ENCODE measurements at places on chromosomes 7 and 10. TPM values are rescaled to one million over a fixed set of nuclear protein-coding genes. Genes with fewer than 3 reads are reported as not detected.

DNA sequence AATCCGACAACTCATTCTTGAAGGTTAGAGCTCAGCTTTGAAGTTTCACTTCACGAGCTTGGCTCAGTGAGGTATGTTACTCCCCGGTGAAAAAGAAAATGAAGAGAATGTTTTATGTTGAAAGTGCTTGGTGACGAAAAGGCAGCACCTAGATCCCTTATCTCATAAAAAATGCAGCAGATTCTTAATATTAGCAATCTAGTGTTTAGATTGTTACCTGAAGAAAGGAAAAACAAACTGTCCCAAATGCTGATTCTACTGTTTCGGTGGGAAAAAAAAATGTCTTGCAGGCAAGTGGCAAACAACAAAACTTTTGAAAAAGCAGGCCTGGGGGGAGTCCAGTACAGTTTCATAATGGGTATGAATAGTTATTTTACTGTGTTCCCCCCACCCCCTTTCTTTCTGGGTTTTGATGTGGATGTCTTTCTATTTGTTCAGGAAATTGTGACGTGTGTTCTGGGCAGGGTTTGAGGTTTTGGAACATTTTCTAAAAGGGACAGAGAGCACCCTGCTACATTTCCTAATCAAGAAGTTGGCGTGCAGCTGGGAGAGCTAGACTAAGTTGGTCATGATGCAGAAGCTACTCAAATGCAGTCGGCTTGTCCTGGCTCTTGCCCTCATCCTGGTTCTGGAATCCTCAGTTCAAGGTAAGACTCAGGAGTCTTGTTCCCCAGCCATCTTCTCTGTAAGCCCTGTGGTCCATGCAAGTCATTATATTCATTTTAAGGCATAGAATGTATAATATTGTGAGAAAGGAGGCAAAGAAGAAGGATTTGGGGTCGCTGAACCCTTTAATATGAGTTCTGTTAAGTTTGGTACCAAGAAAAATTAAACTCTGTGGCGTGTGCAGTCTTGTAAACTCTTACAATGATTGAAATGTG lies at the start of gene SRGN:
TSS of gene SRGN (plus strand) at position 514 of the 881 bp plus-strand sequence. CDS start at position 569, 55 bp downstream.
- peak; percentile 30 for DNase-seq

- no peak for DNase-seq
Measured at GRCh38 chr7:76260171-76260703, 42.2 kb upstream of the HSPB1 start.

- DNase-seq = no peak
Measured at GRCh38 chr7:94382132-94382531, 12.6 kb upstream of the COL1A2 start.

COL13A1 gene
- total RNA-seq = 10.1 TPM

GRCh38 chr7:24939416-24939815 lies 40.6 kb downstream of the OSBPL3 start:
- DNase-seq = no peak

- no peak for DNase-seq
Measured at GRCh38 chr7:6022707-6023106, 8.5 kb upstream of the ANKRD61 start.

DNA sequence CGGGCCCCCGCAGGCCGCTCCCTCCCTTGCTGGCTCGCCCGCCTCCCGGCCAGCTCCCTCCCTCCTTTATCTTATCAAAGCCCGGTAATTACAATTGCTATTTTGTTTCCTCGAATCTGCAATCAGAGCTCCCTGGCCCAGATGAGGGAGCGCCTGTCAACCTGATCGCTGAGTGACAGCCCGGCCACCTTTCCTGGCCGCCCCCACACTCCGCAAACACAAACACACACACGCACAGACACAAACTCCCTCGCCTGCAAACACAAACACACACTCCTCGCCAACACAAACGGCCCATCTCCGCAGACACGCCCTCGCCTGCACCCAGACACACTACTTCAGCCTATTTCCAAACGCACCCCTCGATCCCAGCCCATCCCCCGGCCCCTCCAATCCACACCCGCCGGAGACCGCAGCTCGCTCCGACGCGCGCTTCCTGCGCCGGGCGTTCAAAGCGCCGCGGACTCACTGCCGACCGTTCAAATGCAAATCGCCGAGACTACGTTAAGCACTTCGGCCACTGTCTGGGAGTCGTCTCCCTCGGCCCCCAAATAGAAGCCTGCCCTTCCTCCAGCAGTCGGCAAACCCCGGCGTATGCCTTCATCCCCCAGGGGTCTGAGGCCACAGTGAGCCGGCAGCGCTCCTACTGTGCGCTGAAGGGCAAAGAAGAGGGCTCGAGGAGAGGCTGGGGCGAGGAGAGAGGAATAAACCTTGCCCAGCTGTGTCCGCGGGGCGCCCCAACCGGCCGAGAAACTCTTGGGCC lies 3.0 kb upstream of the FGF8 start:
- DNase-seq = no peak

ANKRD22 gene
- total RNA-seq = 14.9 TPM

GRCh38 chr10:29923416-29923965 lies 135.9 kb downstream of the JCAD start:
- no peak for DNase-seq

- no peak for DNase-seq
Measured at GRCh38 chr7:604001-604883, 84.6 kb upstream of the PDGFA start.

DNA sequence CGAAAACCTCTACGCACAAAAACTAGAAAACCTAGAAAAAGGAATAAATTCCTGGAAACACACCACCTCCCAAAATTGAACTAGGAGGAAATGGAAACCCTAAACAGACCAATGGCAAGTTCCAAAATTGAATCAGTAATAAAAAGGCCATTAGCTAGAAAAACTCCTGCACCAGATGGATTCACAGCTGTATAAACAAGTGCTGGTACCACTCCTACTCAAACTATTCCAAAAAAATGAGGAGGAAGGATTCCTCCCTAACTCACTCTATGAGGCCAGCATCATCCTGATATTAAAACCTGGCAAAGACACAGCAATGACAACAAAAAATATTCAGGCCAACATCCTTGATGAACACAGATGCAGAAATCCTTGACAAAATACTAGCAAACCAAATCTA lies 228.2 kb downstream of the CHRM2 start:
- DNase-seq = no peak

GRCh38 chr10:5291501-5292195 lies 73.1 kb upstream of the UCN3 start:
- peak; percentile 18 for DNase-seq

- DNase-seq = no peak
Measured at GRCh38 chr10:113520261-113520660, 32.6 kb upstream of the HABP2 start.

DNA sequence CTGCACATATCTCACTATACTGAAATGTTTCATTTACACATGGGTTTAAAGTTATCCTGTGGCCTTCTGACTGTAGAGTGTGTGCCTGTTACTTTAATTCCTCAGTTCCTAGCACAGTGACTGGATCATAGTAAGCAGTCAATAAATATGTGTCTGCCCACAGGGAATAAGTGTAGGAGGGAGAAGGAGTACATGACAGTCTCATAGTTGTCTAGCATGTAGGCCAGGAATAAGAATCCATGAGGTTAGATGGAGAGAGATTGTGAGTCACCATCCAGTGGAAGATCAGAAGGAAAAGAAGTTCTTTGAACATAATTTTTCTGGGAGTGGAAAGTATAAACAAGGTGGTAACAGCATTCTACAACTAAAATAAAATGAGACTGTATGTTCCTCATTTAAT lies 36.6 kb upstream of the SEMA3A start:
- no peak for DNase-seq

- DNase-seq = peak; percentile 73
Measured at GRCh38 chr7:81211204-81211933, 292.5 kb upstream of the SEMA3C start.

GRCh38 chr10:88172159-88172558 lies 308.7 kb downstream of the PTEN start:
- DNase-seq = no peak

DNA sequence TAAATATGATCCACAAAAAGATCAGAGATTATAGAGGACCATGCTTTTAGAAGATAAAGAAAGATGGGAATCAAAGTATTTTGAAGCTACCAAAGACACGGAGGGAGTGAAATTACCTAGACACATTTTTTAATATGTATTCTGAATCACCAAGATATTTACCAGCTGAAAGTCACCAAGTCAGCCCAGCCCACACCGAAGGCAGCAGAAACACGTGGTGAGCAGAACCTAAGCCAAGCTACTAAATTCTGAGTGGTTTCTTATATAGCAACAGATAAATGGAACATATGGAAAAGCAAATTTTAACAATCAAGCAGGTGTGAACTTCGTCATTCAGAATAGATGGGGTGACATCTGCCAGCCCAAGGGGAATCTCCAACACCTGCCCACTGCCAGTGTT lies 134.7 kb upstream of the AKR1E2 start:
- DNase-seq = no peak

SEC31B gene
- 5.8 TPM for total RNA-seq

GALNT17 gene
- 6.3 TPM for total RNA-seq

- peak; percentile 48 for DNase-seq
Measured at GRCh38 chr10:126904818-126905701, at the start of gene DOCK1. TSS of gene DOCK1 (plus strand) at chr10:126905428. CDS start at chr10:126905518, 90 bp downstream.

DNA sequence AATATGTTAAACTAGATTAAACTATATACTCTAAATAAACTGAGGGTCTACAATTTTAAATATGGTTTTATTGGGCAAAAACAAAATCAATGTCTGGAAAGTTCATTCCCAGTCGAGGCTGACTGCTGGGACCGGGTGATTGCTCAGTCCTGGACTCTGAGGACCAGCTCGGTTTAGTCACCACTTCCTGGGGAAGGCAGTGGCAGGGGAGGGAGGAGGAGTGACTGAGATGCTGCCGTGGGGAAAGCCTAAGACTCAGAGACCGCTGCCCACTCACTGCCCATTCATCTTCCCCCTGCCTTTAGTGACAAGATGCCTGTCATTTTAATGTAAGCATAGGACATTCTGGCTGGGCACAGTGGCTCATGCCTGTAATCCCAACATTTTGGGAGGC lies 29.0 kb downstream of the ATOH7 start:
- no peak for DNase-seq

- no peak for DNase-seq
Measured at GRCh38 chr10:14971867-14972448, 12.8 kb downstream of the MEIG1 start.

DNA sequence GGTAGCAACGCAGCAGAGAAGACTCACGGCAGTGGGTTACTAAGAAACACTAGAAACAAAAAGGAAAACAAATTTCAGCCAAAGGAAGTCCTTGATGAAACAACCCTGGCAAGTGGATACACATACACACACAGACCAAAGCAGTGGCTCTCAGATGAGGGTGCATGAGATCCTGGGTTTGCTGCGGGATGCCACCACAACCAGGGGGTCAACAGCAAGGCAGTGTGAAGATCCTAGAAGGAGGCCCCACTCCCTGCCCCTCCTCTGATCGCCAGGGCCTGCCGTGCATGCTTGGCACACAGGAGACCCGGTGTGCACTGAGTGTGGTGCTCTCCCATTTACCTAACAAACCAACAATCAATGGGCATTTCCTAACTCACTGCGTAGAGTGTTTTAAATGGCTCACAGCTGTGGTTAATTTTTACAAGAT lies 252.3 kb upstream of the KLF14 start:
- no peak for DNase-seq

GRCh38 chr10:4781955-4782354 lies 44.1 kb upstream of the AKR1E2 start:
- no peak for DNase-seq

SLC16A12 gene
- 1.7 TPM for total RNA-seq

PRKG1 gene
- 41.8 TPM for total RNA-seq

GRCh38 chr10:15472431-15473395 lies 101.6 kb upstream of the FAM171A1 start:
- no peak for DNase-seq

GRCh38 chr10:131561897-131562296 lies 250.4 kb upstream of the TCERG1L start:
- DNase-seq = no peak

- DNase-seq = no peak
Measured at GRCh38 chr7:24812305-24812945, 55.2 kb upstream of the GSDME start.

- DNase-seq = no peak
Measured at GRCh38 chr10:7423521-7423920, 12.7 kb upstream of the SFMBT2 start.

DNA sequence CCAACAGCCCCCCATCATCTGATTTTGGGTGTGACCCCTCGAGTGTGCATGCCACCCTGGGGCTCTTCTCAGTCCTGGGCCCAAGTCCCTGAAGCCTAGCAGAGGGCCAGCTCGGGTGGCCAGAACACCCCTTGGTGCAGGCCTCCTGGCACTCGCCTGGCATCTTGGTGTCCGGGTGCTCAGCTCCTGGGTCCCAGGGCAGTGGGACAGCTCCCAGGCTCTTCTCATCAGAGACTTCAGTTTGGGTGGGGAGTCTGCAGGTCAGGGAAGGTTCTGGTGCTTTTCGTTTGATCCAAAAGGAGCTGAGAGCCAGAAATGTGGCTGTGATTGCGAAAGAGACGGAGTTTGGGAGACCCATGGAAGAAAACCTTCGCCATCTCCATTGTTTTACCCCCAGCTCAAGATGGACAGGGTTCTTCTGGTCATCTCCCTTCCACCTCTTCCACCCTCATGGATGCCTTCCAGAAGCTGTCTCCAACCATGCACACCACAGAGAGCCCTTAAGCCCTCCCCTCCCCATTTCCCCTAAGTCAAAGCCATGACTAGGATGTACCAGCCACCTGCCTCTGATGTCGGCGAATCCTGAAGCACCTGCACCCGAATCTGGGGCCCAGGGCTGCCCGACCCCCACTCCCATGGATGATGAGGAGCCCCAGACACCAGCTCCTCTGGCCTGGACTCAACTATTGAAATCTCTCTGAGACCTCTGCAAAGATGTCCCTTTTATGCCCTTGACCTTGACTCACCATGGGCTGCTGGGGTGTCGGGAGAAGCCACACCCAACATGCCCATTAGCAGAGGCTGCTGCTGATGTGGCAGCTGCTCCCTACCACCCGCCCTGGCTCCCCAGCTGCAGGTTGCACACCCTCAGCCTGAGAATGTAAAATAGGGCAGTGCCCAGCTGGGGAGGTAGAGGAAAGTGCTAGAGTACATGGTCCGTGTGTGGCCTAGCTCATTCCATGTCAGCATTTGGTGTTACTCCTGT lies 55.3 kb downstream of the ADCYAP1R1 start:
- no peak for DNase-seq

DNA sequence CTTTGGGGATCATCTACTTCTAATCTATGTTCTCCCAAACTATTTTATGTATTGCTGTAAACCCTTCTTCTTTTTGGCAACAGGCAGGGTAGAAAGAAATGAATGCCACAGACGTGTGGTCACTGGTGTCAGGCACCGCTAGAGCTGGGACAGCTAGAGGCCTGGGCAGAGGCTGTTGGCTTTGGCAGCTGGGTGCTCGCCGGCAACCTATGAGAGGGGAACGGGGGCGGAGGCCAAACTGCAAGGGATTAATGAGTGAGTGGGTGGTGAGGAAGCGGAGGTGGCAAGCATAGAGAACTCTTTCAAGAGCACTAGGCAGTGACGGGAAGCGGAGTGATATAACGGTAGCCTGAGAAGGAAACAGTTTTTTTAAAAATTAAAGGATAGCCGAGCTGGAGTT lies 78.5 kb downstream of the CREB5 start:
- DNase-seq = no peak

GRCh38 chr7:64433590-64433989 lies 119.8 kb downstream of the ZNF736 start:
- DNase-seq = no peak

- peak; percentile 64 for DNase-seq
Measured at GRCh38 chr10:63114031-63114814, 18.9 kb upstream of the NRBF2 start.
